Adrenal gland (tissue), 19 donors: ENCODE measurements at places on chromosomes 6 and 20.

- DNase-seq = no peak
Measured at GRCh38 chr6:144753023-144753705, 468.0 kb downstream of the UTRN start.

DNA sequence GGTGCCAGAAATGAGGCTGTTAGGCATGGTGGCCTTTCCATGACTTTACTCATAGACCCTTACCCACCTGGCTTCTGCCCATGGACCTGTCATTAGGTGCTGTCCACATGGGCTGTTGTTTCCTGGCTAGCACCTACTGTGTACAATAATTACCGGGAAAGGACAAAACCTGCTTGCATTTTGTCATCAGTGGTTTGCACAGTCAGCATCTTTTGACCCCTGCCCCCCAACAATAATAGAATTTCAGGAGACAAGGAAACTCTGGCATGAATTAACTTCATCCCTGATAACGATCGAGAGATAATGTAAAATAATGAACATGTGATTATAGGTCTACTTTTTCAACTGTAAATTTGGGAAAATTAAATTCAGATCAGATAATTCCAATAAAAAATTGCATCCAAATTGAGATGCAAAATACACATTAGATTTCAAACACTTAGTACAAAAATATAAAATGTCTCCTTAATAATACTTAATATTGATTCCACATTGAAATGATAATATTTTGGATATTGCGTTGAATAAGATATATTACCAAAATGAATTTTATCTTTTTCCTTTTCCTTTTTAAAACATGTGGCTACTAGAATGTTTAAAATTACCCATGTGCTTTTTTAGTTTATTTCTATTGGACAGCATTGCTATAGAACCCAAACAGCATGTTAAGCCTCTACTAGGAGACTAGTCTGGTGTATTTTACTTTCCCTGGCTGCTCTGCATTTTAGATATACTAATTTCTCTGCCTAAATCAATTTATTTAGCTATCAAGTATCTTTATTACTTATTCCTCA, 12.4 kb downstream of the ANKRD66 start:
- no peak for DNase-seq

- no peak for DNase-seq
Measured at GRCh38 chr20:24737212-24737850, 211.7 kb upstream of the CST7 start.

- no peak for DNase-seq
Measured at GRCh38 chr6:1143655-1144054, 168.2 kb upstream of the FOXQ1 start.

- peak; percentile 83 for DNase-seq
Measured at GRCh38 chr20:4961746-4962145, 39.6 kb downstream of the SLC23A2 start.

GRCh38 chr20:34062570-34063482, 49.2 kb downstream of the EIF2S2 start:
- DNase-seq = no peak

DNA sequence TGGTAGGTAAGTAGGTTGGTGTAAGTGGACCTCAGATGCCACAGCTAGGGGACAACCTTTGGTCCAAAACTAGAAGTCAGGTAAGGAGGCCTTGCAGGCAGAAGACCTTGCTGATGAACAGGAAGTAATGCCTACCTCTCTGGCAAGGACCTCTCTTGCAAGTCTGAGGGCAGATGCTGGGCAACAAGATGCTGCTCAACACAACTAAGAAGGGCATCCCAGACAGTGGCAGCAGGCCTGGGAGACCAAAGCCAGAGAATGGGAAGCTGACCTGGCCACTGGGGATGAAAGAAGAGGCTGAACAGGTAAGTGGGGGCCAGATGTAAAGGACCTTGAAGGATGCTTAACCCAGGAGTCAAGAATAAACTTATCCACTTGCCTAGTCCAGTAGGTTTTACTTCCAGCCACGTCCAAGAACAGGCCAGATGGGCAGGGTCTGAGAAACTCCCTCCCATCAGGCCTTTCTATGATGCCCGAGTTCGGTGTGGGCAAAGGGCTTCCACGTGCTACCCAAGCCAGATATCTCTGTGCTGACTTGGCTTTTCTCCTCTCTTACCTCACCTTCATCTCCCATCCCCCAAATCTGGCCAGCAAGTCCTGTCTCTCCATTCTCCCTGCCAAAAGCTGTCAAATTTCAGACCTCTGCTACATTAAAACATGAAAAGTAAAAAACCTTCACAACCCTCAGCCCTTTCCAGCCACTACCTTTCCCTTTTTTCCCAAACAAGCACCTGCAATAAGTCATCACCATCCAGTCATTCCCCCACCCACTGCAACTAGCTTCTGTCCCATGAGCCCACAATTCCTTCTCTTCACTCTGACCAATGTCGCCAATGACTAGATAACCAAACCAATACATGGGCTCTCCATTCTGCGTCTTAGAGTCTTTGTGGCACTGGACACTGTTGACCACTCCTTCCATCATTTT, 11.5 kb upstream of the PLCG1 start:
- no peak for DNase-seq

GRCh38 chr6:121880831-121881230, 445.4 kb downstream of the GJA1 start:
- DNase-seq = no peak

DNA sequence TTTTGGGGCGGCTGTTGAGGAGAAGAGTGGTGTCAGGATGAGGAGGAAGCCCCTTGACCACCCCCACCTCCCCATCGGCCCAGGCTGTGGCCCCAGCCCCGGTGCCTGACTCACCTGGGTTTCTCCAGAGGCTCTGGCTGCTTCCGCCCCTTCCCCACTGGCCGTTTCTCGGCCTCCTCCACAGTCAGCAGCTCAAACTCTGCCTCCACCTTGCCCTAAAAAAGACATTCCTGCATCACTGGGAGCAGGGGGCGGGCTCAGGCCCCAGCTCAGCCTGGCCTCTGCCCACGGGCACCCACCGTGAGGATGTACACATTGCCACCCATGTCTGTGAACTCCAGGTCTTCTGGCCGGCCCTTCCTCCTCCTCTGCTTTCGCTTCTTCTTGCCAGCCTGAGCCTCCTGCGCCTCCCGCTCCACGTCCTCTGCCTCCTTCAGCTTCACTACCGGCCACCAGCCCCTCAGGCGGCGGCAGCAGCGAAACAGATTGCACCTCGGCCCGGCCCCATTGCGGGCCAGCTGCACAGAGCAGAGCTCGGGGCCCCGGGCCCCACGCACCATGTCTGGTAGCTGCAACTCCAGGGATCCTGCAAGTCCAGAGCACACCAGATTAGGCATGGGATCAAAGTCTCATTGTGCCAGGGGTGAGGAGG, 17.3 kb downstream of the ERGIC3 start:
- no peak for DNase-seq

- peak; percentile 59 for DNase-seq
Measured at GRCh38 chr6:21987501-21987957, 309.3 kb downstream of the PRL start.

DNA sequence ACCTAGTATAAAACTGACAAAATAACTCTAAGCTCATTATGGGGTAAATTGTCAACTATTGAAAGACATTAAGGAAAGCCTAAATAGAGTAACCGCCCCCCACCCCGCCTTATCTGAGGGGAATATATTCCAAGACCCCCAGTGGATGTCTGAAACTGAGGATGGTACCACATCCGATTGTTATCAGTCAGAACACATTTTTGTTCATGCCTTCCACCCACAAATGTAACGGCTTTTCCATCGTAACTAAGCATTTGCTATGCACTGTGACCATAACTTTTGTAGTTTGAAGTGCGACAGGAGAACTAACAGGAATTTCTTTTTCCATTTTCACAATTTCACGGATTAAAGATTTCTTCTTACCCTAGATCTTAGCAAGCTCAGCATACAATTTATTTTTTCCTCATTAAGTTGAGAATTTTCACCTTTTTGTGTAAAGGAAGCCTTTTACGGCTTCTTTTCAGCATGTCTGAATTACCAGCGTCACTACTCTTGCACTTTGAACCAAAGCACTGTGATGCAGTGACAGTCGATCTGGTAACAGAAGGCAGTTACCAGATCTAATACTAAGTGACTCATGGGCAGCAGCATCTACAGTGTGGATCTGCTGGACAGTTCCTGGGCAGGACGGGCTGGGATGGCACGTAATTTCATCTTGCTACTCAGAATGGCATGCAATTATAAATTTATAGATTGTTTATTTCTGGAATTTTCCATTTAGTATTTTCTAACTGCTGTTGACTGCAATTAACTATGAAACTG, 11.8 kb downstream of the CFAP61 start:
- no peak for DNase-seq

- DNase-seq = no peak
Measured at GRCh38 chr6:149140137-149140909, 177.2 kb upstream of the TAB2 start.

- DNase-seq = no peak
Measured at GRCh38 chr6:165770397-165771082, 107.5 kb upstream of the PDE10A start.

GRCh38 chr6:113562248-113562647, 294.9 kb upstream of the MARCKS start:
- no peak for DNase-seq

GRCh38 chr6:18121580-18122127, 823 bp downstream of the NHLRC1 start:
- no peak for DNase-seq

DNA sequence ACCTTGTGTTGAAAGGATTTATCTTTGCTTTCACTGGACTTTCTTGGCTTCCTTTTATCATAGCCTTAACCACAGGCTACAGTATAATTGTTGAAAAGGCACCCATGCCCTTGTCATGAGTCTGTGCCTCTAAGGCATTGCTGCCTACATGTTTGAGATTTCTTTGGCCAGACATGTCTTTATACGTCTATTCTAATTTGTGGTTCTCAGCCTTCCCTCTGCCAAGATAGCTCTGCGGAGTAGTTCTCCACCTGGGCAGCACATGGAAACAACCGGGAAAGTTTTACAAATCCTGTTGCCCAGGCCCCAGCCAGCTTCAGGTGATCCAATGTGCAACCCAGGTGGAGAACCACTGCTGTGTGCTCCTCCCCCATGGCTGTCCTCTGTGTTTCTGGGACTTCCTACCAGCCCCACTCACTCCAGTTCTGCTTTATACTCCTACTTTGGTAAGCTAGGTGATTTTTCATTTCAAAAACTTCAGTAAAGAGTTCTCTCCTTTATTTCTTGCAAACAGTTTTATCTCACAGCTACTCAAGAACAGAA, 159.6 kb upstream of the MYLIP start:
- DNase-seq = no peak

- DNase-seq = no peak
Measured at GRCh38 chr6:50850223-50851048, 31.8 kb downstream of the TFAP2B start.

GRCh38 chr6:89729818-89730217, 89.8 kb downstream of the MDN1 start:
- DNase-seq = no peak

DNA sequence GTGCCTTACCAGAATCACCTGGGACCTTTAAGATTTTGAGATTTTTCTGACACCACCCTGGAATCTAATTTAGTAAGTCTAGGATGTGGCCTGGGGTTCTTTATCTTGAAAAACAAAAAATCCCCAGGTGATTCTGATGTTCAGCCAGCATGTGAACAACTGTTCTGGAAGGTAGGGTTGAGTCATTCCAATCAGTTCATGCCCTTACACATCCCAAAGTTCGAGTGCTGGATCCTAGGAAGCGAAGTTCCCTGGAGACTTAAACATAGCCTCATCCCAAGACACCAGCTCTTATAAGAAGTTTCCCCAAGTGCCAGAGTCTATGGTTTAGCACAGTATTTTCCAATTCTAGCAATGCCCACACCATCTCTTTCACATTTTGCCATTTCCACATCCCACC, 6.3 kb upstream of the TSHZ2 start:
- DNase-seq = no peak

GRCh38 chr6:11672256-11672655, 106.3 kb downstream of the ADTRP start:
- no peak for DNase-seq

GRCh38 chr6:114158838-114159694, 183.8 kb downstream of the HS3ST5 start:
- no peak for DNase-seq

GRCh38 chr6:89120371-89120770, 2.5 kb upstream of the SRSF12 start:
- DNase-seq = no peak

- no peak for DNase-seq
Measured at GRCh38 chr6:2823104-2823850, 18.4 kb downstream of the SERPINB1 start.

GRCh38 chr20:25194333-25194972, 1.1 kb upstream of the ENTPD6 start:
- no peak for DNase-seq

GRCh38 chr20:25989196-25989595, 292.5 kb upstream of the ZNF337 start:
- no peak for DNase-seq

- no peak for DNase-seq
Measured at GRCh38 chr6:27474672-27475071, 1.8 kb upstream of the ZNF184 start.

DNA sequence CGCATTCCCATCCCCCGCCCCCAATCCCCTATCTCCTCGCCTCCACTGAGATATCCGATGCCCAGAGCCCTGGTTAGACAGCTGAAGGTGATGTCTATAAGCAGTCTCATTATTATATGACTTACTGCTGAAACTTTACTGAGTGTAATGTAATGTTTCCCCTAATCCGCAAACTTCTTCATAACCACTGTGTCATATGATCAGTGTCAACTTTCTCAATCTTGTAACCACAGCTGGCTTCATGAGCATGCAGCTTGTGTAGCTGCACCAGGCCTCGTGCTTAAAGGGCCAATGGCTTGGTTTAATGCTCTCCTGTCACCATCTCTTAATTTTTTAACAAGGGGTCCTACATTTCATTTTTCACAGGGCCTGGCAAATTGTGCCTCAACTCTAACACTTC, 8.1 kb downstream of the ASIP start:
- DNase-seq = no peak

GRCh38 chr6:14075095-14075503, 42.5 kb upstream of the CD83 start:
- DNase-seq = peak; percentile 59

GRCh38 chr20:50130995-50131394, 18.0 kb upstream of the UBE2V1 start:
- peak; percentile 56 for DNase-seq

- DNase-seq = no peak
Measured at GRCh38 chr20:56222201-56222600, 26.3 kb upstream of the MC3R start.

DNA sequence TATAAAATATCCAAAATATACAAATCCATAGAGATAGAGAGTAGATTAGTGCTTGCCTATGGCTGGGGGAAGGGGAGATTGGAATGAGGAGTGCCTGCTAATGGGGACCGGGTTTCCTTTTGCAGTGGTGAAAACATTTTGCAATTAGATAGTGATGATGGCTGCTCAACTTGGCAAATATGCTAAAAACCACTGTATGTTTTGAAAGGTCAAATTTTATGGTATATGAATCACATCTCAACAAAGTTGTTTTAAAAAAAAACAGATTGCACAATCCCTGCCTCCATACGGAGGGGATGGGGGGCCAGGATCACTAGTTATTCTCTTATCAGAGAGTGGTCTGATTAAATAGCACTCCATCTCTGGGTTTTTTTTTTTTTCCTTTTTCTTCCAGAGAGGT, 76.9 kb upstream of the RIPOR2 start:
- DNase-seq = no peak
